ENCODE measurements at places on chromosomes 5 and 9.

DNA sequence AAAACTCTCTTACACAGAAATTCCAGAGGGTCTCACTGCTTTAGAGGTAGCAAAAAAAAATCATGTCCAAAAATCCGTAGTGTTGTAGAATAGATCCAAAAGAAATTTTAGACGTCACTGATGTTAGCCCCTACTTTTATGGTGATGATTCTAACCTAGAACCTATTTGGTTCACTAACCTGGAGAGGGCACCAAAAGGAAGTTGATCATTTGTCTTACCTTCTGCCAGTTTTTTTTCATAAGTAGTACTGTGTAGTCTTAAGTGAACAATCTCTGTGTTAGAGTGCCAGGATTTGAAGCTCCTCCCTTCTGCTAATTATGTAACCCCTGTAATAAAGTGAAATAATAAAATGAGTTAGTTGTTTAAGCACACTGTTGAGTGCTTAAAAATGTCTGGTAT, 215.2 kb downstream of the SMARCA2 start:
- DNase-seq: peak; percentile 13

- DNase-seq: no peak
These were observed 10.3 kb upstream of the CD180 start for GRCh38 chr5:67206929-67207328.

- no peak for DNase-seq
These were observed 124.2 kb downstream of the GNA14 start for GRCh38 chr9:77523891-77524290.

GRCh38 chr9:101352892-101353463, 31.8 kb downstream of the BAAT start:
- DNase-seq: no peak

GRCh38 chr5:173451031-173451430, 122.8 kb upstream of the STC2 start:
- DNase-seq: peak; percentile 37

- DNase-seq: no peak
These were observed 28.5 kb downstream of the IL6ST start for GRCh38 chr5:55966284-55966683.

GRCh38 chr9:76374783-76375559, 19.3 kb downstream of the RFK start:
- no peak for DNase-seq

DNA sequence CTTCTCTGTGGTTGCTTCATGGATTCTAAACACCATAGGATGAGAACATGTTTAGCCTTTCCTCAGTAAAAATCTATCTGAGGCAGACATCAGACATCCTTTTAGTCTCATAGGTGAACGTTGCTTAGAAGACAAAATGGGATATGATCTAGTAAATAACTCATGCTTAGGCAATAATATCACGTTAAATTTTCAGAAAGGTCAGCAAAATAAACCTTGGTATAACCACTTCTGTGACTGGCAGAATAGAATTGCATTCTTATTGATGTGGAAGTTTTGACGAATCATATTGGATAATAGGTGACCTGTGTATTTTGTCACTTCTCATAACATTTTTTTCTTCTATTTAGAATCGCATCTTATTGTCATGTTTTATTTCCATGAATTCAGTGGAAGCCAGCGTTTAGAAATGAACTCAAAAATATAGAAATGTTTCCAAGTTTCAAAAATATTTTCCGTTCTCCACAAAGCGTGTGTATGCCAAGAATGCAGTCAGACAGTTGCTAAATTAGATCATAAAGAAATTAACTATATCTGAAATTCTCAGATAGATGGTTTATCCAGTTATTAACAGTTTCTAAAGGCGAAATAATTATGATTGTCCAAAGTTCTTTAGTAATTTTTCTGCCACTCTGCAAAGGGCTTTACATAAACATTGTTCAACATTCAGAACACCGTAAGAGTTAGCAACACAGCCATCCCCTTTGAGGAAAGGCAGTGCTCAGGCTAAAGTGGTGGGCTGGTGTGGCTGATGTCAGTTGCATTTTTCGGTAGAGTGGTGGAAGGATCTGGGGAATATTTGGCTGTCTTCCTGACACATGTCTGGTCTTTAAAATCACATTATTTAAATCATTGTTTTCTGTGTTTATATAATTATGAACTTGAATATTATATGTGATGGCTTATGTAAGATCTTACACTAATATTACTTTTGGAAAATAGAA, 827.2 kb downstream of the MTRR start:
- DNase-seq: no peak

GRCh38 chr9:101072259-101072658, 43.7 kb downstream of the PLPPR1 start:
- DNase-seq: no peak
